Activated CD4-positive, alpha-beta T cell treated with anti-CD3 and anti-CD28 coated beads for 1 hour (primary cell): ENCODE measurements at places on chromosomes 3 and 15.
A peak's percentile ranks its signal among the peaks of the same experiment; 100 is the strongest.

DNA sequence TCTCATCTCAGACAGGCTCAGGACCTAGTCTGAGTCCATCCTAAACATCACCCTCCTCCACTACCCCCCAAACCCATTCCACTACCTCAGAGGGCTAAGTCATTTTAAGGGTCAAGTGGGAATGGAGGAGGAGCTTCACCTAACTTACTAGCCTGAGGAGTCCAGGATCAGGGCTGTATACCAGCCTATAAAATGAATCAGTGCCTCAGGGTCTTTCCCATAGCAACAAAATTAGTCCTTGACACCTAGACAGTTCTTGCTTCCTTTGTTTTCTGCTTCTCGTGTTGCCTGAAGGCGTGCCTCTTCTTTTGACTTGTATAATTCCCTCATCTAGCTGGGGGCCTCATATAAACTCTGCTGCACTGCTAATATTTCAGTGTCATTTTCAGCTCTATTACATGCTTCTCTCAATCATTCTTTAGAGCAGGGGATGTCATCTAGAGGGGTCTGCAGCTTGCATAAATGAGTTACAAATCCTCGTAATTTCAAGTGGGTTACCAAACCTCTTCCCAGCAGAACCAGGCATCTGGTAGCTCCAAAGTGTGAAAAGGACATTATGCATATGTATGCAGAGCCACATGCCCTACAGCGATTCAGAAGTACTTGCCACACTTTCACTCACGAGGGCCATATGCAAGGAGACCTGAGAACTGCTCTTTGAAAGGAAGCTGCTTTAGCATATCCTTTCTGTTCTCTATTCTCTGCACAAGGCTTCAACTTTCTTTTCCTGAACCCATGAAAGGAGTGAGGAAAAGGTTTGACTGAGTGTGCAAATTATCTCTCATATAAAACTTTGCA, 311.7 kb upstream of the SEMA6D start:
- DNase-seq: no peak

GRCh38 chr15:38853608-38854007, 289.0 kb upstream of the RASGRP1 start:
- peak; percentile 9 for DNase-seq

GRCh38 chr3:48564022-48564421, 441 bp upstream of the UCN2 start:
- DNase-seq: no peak

- DNase-seq: no peak
These were observed 21.0 kb upstream of the ATP2B2 start for GRCh38 chr3:10526366-10526765.

GRCh38 chr3:132543011-132543739, 53.9 kb upstream of the ACKR4 start:
- no peak for DNase-seq

GRCh38 chr3:133944641-133945380, 49.1 kb upstream of the RAB6B start:
- no peak for DNase-seq

DNA sequence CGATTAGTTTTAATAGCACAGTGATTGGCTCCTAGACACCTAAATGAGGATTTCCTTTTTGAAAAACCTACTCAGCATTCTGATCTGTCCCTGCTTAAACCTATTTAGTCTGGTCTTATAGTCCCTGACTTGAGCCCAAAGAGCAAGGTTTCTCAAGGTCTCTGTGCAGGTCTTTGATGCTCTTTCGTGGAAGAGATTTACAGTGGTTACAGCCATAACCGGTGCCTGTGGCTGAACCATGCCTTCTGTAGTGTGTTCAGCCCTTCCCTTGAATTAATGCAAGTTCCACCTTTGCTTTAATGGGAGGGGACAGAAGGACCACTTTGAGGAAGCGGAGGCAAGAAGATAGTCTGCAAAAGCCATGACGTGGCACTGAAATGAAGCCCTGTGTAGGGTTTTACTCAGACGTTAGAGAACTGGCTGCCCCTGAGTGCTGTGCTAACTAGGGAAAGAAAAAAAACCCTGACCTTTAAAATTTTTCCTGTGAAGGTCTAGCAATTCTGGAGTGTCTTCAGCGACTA, 43.0 kb downstream of the ZBTB38 start:
- no peak for DNase-seq

GRCh38 chr15:47708161-47708980, 8.9 kb upstream of the SEMA6D start:
- DNase-seq: no peak

DNA sequence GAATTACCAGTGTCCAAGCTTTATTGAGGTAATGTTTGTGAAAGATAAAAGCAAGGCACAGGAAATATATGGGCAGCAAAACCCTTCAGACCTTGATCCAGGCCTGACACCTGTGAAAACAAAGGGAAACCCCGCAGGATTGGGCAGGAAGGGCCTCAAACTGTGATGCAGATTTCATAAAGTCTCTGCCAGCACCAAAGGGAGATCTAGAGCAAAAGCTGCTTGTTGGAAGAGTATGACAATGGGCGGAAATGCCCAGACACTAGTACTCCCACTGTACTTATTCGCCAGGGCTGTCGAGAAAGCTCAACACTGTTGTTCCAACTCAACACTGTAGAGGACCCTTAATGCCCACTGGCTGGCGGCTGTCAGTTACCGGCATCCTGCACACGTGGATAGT, 207.9 kb downstream of the CD47 start:
- DNase-seq: no peak

- no peak for DNase-seq
These were observed 43.4 kb downstream of the RETNLB start for GRCh38 chr3:108713816-108714215.

DNA sequence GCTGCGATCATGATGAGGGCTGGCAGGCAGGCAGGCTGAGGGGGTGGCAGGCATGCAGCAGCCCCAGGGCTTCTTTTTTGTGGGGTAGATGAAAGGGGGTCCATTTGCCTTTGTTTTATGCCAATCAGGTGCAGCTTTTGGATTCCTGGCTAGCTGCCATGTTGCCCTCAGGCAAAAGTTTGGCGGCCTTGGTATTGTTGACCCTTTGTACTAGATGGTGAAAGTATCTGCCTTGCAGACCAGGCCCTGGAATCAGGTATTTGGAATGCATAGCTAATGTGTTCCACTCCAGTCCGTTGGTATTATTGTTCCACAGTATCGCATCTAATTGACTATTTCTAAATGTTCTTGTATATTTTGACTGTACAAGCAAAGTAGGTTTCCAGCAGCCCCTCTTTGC, 35.0 kb downstream of the EEFSEC start:
- no peak for DNase-seq

GRCh38 chr3:106685745-106686144, 691.5 kb upstream of the CCDC54 start:
- no peak for DNase-seq

DNA sequence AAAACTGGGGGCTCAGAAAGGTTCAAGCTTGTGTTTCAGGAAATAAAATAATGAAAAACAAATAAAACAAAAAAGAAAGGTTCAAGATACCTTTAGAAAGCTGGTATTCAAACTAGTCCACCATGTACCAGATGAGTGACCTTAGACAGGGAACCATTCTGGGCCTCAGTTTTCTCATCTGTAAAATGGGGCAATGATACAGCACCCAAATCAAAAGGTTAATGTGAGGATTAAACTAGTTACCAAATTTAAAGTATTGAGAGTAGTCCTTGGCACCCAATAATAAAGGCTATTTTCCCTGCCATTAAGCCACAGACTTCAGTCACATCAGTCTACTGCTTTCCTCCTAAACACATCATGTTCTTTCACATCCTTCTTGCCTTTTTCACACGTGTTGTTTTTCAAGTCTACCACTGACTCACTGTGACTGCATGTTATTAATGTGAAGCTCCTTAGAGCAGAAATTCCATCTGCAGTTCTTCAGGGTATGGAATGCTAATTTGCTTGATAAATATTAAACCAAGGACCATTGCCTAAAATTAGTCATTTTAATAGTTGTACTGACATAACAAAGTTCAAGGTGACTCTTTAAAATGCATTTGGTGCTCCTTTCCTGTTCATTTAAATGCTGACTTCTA, 19.9 kb downstream of the TAMM41 start:
- DNase-seq: no peak

- DNase-seq: no peak
These were observed 47.0 kb downstream of the MTHFS start for GRCh38 chr15:79849789-79850188.

DNA sequence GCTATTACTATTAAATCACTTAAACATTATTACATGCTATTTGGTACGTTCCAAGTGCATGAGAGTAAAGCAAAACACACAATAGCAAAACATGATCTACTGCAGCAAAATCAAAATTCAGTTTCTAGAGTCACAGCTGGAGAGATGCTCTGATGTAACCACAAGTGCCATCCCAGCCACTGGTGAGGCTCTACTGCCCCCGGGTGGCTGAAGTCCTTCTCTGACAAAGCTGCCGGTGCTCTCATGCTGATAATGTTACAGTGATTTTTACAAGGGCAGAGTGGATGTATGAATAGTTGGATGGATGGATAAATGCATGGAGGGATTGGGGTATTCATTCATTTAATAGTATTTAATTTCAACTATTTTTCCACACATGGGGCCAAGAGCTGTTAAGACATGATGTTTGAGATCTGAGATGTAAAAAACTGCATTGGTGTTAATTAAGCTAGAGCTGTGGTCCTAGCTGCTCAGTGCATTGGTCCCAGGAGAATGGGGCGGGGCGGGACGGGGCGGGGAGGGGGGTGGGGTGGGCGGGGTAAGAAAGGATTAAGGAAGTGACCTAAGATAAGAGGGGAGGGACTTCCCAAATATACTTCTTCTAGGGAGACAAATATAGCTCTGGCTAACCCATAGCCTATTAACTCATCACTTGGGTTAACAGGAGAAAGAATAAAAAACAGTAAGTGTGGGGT, 5.3 kb upstream of the SPESP1 start:
- DNase-seq: peak; percentile 38

DNA sequence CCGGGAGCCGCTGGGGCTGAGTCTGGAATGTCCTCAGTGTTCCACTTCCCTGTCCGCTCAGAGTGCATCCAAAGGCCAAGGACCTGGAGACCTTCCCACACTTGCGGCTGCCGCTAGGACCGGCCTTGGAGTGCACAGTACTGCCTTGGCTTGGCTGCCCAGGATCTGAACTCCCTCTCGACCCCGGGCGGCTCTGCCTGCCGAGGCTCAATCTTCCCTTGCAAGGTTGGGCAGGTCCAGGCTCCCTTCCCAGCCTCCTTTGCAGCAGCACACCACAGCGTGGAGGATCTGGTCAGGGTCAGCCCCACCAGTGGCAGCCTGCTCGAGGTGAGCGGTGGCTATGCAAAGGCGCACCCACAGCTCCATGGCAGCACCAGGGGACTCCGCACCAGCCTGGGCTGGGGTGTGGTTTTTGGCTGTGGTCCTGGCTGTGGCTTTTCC, 69.2 kb downstream of the PLXNA1 start:
- no peak for DNase-seq

- DNase-seq: no peak
These were observed 95.1 kb upstream of the FGF7 start for GRCh38 chr15:49327927-49328326.

DNA sequence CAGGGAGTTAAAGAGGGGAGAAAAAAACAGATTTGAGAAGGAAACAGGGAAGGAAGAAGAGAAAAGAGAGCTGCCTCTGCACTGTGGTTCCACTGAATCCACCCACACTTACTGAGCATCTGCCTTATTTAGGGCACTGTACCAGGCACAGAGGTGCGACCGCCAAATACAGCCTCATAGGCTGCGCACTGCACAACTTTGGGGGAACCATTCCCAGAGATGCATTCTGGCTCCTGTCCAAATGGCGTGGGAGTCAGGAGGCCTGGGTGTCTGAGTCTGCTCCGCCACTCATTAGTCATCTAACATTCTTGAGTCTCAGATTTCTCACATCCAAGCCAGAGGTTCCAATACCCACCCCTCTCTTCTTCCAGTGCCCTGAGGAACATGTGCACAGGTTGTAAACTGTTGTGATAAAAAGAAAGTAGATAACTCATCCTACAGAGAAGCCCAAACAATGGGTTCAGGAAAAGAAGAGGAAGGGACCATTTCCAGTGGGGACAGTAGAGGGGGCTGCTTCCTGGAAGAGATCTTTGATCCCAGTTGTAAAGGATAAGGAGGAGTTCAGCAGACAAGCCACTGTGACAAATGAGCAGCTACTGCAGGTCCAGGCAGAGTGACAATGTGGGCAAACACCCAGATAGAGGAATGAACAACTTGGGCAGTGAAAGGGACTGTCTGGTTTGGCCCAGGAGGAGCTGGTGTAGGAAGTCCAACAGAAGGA, 254.6 kb downstream of the UACA start:
- no peak for DNase-seq

- peak; percentile 43 for DNase-seq
These were observed 4.4 kb upstream of the BRPF1 start for GRCh38 chr3:9727041-9727595.

GRCh38 chr3:47984075-47984728, 32.0 kb downstream of the MAP4 start:
- DNase-seq: no peak

DNA sequence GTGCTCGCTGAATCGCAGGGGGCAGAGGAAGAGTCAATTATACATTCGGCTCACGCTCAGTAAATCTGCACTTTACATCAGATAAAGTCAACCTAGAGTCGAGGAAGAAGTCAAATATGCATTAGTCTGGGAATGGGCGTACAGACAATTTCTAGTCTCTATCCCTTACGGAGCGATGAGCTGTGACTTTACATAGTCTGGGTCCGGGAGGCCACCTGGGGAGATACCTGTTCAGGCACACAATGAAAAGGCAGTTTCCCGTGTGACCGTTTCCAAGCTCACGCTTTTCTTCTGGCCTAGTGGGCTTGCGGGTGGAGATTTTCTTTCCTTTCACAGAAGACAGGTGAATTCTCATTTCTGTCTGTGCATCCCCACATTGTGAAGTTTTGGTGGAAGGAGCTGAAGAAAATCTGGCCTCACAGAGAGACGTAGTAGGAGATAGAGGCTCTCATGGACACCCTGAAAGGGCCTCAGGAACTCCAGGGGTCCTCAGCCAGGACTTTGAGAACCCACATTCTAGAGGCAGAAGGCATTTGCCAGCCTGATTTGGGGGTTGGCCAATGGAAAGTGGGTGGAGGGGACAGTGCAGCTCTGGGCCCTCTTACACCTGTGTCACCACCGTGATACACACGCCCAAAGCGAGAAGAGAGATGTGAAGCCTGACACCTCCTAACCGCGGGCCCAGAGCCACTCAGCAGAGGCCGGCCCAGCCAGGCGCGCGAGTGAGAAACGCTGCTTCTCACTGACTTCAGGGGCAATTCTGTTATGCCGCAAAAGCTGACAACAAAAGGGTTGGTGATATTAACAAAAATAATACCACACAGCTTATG, 10.7 kb upstream of the OCA2 start:
- DNase-seq: no peak

GRCh38 chr3:62242831-62243509, 130.4 kb downstream of the FEZF2 start:
- no peak for DNase-seq

DNA sequence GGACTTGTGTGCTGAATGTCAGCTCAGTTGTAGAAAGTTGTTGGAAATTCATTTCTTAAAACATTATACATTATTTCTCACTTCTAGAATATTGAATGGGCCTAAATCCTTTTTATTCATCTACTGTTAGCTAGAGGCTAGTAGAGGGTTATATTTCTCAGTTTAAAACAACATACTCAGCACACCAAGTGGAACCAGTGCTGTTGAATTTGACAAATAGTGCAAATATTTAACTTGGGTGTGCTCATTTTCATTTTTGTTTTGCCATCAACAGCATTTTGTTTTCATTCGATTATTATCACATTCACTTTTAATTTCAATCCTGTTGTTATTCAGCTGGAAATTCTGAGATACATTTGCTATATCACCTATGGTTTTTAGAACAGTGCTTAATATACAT, 269.4 kb upstream of the PEX5L start:
- DNase-seq: no peak
